AG20443 (cell line): ENCODE measurements at places on chromosomes 12 and 14.

GRCh38 chr12:32030151-32030550 lies 70.9 kb downstream of the RESF1 start:
- DNase-seq, result no peak

- no peak for DNase-seq
Measured at GRCh38 chr14:101109981-101110728, 206.6 kb upstream of the RTL1 start.

DNA sequence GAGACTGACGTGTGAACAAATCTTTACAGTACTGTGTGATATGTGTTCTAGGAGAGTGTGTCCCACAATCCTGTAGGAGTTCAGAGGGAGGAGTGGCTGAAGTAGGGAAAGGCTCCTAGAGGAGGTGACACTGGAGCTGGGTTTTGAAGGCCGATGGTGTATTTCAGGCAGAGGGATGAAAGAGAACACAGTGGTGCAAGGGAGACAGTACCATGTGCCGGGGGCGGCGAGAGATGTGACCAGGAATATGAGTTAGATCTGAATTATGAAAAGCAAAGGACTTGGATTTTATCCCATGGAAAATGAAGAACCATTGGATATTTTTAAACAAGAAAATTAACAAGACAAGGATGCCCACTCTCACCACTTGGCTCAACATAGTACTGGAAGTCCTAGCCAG lies 77.0 kb upstream of the ESRRB start:
- no peak for DNase-seq

- DNase-seq, result no peak
Measured at GRCh38 chr12:114698566-114699163, 14.7 kb upstream of the TBX3 start.

DNA sequence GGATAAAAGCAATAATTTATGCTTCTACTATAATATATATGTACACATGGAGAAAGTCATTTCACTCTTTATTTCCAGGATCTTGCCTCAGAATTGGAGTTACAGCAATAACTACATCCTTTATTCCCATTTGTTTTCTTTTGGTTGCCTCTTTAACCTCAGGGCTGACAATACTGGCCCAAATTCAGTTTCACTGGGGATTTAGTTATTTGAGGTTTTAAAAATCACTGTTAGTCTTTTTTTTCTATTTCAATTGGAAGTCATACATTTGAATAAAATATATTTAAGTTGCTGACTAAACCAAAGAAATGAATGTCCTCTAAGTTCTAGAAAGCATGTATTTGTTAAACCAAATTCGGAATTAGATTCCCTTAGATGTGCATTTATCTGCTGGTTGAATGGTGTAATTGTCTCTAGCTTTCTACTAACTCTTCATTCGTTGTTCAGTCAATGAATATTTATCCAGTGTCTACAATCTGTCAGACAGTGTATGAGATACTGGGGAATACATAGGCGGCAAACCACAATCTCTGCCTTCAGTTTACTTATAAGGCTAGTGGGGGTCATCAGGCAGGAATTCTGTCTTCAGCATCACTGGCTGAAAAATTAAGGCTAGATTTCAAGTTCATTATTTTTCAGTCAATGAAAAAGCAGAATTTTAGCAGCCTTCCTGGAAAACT lies 190.8 kb upstream of the ARHGAP5 start:
- DNase-seq, result no peak

DNA sequence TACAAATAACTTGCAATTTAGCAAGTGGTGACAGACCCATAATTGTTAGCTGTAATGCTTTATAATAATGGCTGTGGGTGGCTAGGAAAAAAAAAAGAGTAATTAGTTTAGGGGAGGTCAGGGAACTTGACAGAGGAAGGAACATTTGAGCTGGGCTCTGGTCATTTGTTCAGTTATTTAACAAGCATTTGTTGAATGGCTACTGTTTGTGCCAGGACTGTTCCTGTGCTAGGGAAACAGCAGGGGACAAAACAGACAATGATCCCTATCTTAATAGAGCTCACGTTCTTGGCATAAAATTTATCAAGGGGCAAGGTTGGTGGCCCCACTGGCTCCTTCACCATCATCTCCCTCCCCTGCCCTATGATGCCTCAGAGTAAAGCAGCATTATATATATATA lies 18.5 kb downstream of the CHST11 start:
- no peak for DNase-seq

DNA sequence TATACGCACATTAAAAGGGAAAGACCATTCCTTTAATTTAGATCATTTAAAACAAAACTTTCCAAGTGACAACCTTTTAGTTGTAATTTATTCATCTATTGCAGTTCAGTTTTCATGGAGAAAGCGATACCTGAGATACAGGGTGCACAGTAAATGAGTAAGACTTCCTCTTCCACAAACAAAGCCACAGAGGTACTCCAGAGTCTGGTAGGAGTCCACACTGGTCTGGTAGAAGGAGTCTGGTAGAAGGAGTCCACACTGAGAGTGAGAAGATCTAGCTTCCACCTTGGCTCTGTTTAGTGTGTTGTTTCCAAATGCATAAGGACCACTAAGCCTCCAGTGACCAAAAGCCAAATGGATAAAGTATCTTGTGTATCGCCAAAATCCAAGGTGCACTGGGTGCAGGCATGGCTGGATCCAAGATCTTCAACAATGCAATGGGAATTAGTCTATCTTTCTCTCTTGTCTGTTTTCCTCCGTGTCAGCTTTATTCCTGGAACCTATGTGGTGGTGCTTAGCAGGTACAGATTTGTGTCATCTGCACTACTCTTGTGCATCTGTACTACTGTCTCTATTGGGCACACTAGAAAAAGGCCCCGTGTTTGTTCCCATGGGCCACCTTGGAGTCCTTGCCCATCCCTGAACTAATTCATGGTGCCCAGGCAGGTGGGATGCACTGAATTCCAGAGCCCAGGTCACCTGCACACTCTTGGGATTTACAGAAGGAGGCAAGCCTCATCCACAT lies 331.1 kb downstream of the BCL11B start:
- no peak for DNase-seq

- DNase-seq, result no peak
Measured at GRCh38 chr12:1525858-1526257, 68.5 kb downstream of the FBXL14 start.

- peak; percentile 57 for DNase-seq
Measured at GRCh38 chr12:47079981-47080724, 394 bp upstream of the AMIGO2 start.

DNA sequence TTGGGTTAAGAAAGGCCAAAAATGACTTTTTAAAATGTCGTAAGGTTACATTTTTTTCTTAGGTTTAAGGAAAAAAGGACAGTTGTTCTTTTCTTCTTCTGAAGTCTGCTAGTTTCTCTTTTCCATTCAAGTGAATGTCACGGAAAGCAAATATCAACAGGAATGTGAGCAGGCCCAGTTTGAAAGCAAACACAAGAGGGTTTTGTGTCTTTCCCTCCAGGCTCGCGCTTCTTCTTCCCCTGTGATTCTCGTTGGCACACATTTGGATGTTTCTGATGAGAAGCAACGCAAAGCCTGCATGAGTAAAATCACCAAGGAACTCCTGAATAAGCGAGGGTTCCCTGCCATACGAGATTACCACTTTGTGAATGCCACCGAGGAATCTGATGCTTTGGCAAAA lies 85.4 kb downstream of the LRRK2 start:
- no peak for DNase-seq

DNA sequence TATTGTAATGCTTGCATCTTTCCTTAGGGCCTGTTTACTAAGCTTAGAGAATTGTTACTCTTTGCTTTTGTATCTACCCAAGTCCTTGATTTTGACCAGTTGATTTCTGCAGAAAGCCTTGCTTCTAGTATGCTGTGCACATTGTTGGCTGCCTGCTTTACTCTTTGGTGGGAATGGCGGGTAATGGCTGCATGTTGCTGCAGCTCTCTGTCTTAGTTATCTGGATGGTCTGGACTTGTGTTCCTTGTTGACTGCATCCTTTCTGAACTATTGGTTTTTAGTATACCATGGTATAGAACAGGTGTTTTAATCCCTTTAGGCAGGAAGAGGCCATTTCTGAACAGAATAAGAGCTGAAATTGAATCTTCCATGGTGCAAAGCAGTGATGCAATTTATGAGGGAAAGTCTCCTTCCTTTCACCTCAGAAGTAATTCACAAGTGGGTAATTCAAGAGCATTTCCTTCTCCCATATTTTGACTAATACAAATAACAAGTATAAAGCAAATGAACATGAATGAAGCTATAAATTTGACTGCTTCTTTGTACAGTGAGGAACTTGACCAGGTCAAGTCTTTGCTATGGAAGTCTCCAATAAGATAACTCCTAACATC lies 466.4 kb downstream of the NPAS3 start:
- DNase-seq, result no peak

- no peak for DNase-seq
Measured at GRCh38 chr14:56905282-56905681, 95.0 kb upstream of the OTX2 start.

DNA sequence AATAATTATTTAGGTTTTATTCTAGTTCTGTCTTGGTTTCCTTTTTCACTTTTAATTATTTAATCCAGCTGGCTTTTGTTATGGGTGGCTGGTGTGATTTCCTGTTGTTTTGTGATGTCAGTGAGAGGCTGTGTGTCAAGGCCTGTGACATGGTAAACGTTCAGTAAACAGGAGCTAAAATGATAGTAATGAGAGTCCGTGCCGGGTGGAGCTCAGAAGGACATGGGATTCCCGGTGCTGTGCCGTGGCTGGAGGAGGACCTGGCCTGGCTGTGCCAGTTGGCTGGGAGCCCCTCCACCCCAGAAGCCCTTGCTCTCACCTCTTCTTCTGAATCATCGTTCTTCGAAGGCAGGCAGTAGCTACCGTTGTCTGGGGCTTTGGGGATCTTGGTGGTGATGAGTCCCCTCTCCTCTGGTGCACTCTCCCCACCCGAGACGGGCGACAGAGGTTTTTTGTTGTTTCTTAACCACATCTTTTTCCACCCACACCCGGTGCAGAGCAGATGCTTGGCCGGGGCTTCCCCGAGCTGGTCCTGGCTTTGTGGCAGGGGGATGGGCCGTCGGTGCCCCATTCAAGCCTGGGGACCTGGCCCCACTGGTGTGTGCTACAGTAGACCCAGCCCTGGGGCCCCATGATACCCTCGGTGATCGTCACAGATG lies 29.1 kb downstream of the SH2B3 start:
- peak; percentile 66 for DNase-seq

DNA sequence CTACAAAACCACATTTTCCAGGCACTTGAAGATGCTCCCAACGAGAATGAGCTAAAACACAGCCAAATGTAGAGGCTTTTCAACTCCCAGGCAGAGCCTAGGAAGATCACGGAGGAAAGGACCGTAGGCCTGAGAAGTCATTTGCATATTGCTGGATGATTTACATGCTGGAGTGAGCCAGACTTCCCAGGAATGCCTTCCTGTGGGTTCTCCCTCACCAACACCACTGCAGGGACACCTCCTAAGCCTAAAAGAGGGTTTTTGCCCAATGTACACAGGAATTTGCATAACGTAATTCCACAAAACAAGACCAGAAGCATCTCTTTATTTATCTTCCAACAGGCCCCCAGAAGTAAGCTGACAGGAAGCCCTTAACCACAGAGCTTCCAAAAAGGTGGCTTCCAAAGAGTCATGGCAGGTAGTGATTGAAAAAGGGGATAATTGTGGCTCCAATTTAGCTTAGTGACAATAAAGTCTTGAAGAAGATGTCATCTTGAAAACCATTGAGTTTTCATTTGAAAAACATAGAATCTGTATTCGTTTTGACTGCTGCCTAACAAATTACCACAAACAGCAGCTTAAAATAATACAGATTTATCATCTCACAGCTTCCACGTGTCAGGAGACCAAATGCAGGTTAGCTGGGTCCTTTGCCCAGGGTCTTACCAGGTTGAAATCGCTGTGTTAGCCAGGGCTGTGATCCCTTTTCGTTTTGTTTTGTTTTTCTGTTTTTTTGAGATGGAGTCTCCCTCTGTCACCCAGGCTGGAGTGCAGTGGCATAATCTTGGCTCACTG lies 116.2 kb downstream of the EGLN3 start:
- no peak for DNase-seq

DNA sequence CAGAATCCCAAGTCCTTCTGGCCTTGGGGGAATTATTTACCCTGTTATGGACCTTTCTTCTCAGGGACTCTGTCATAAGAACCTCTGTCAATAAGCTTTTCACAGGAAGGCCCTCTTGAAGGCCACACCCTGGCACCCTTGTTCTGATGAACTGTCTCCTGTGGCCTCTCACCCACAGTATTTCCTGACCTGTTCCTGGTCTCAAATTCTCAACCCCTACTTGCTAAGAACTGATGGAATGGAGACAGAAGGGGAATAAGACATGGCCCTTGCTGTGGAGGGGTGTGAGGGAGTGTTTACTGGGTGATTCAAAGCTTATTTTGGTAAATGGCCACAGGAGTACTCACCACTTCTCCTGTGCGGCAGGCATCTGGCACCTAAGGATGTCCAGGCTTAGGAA lies 1082.9 kb downstream of the BCL11B start:
- no peak for DNase-seq

GRCh38 chr12:27974735-27975221 lies 2.2 kb upstream of the PTHLH start:
- DNase-seq, result peak; percentile 12

DNA sequence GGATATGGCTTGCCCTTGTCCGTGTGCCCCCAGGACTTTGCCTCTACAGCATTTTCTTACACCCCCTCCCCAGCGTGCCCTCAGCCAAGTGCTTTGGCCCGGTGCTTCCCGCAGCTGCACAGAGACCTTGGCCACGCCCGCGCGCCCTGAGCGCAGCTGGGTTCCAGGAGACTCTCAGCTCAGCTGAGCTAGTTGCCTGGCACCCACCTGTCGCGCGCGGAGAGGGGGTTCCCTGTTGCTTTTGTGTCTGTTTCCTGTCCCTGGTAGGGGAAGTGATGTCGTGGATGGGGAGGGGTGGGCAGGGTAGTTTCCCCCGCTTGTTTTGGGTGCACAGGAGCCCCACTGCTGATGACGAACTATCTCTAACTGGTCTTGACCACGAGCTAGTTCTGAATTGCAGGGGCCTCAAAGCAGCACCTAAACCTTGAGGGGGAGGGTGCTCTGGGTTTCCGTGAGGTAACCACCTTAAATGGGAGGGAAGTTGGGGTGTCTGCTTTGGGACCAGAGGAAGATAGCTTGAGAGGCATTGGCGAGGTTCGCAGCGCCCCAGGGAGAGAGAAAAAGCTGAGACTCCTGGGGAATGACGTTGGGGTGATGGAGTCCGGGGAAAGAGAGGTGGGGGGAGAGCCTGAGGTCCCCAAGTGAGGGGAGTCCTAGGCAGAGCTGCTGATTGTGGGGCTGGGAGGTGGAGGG lies 1.5 kb downstream of the DIO3 start:
- no peak for DNase-seq

- peak; percentile 25 for DNase-seq
Measured at GRCh38 chr14:37709419-37710195, 114.2 kb downstream of the TTC6 start.

DNA sequence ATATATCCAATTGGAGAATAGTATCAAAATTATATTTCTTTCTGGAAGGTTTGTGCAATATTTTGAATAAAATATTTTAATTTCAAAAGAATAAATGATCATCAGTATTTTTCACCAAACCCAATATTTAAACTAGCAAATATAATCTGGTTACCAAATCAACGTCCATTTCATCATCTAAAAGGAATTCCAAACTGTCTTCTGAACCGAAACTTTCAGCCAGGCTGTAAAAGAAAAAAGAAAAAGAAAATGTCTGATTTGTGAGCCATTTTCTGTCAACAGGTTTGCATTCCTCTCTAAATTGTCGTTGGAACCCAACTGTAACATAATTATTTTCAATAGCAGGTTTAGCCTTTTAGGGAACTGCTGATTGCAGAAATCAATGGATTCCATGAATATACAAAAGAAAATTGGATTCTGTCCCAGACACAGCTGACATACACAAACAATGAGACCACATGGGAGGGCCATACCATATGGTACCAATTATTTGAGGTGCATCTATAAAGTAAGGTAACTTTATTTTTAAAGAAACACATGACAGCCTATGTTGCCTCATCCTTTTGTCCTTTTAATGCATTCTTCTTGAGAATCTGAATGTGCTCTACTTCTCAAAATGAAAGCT lies 22.7 kb downstream of the SNRPF start:
- DNase-seq, result no peak
